Stimulated activated CD4-positive, alpha-beta T cell treated with anti-CD3 and anti-CD28 coated beads, TNF-alpha, amount 100 ng/mL, for 24 hours (primary cell): ENCODE measurements at places on chromosomes 3 and 15.

GRCh38 chr3:177516158-177517011 lies 319.1 kb upstream of the TBL1XR1 start:
- no peak for DNase-seq

GRCh38 chr3:25287291-25287884 lies 140.7 kb upstream of the RARB start:
- no peak for DNase-seq

GRCh38 chr15:29051422-29051821 lies 165.6 kb downstream of the APBA2 start:
- no peak for DNase-seq

- DNase-seq, result no peak
Measured at GRCh38 chr3:22966349-22966748, 236.8 kb upstream of the UBE2E2 start.

DNA sequence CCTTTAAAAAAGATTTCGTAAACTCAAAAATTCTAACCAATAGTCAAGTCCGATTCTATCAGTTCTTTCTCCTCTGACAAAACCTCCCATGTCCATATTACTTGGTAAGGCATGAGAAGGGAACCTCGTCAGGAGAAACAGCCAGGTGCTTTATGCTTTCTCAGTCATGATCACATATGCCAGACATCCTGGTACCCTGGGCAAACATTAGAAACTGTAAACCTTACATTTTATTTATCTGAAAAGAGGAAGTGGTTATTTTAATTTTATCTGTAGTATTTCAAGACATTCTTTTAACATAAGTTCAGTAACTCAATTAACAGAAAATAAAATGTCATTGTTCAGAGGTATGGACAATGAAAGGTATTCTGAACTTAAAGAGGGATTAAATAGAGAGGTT lies 474.8 kb upstream of the GBE1 start:
- DNase-seq, result no peak

GRCh38 chr15:85463976-85464375 lies 83.6 kb downstream of the AKAP13 start:
- DNase-seq, result no peak

DNA sequence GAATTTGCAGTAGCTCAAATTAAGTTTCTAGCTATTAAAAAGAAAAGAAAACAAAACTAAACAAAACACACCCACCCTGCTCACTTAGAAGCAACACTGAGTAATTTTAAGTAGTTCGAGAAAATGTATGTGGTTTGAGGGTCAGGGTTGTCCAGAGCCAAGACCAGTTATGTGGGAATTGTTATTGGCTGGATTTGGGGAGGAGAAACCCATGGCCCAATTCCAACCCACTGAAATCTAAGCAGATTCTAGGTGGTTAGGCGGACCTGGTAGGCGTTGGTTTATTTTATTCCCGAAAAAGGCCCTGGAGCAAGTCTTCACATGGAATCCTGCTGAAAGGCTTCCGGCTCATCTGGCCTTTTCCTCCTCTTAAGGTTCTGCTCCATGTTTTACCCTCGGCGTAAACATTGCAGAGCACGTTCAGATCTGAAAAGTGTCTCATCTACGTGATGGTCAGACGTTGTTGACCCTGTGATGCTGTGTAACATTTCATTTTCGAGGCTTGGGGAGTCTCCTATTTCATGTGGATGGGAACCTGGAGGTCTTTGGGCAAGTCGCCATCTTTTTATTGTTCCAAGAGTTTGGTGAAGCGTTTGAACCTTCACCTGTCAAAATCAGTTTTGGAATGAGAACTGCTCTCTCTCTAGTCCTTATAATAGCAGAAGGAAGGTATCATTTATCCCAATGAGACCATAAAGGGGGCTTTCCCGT lies 64.0 kb downstream of the FLNB start:
- DNase-seq, result no peak

- no peak for DNase-seq
Measured at GRCh38 chr3:14439501-14440167, 37.2 kb downstream of the SLC6A6 start.

GRCh38 chr3:11910971-11911531 lies 64.4 kb upstream of the TAMM41 start:
- no peak for DNase-seq

- no peak for DNase-seq
Measured at GRCh38 chr3:37145611-37146010, 28.8 kb downstream of the LRRFIP2 start.

DNA sequence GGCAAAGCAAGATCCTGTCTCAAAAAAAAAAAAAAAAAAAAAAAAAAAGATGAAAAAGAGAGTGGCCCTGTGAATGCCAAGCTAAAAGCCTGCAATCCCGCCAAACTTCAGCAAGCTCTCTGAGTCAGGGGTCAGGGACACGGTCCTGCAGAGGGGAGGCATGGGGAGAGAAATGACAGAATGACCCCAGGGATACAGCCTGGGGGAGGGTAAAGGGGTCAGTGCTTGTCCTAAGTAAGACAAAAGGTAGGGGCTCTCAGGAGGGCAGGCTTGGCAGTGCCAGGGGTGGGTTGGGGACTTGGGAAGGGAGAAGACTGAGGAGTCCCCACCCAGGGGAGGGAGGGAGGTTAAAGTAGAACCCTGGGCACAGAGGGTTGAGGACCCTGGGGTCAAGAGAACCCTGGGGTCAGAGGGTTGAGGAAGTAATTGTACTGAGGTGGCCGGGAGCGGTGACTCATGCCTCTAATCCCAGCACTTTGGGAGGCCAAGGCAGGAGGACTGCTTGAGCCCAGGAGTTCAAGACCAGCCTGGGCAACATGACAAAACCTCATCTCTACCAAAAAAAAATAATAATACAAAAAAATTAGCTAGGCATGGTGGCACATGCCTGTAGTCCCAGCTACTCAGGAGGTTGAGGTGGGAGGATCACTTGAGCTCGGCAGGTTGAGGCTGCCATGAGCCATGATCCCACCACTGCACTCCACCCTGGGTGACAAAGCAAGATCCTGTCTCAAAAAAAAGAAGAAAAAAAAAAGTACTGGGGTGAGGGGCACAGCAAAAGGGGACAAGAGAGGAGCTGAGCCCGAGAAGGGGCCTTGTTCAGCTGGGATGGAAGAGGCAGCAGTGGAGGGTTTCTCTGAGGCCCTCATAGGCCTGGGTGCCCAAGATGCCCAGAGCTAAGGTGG lies 5.2 kb upstream of the SEMA3B start:
- DNase-seq, result no peak

DNA sequence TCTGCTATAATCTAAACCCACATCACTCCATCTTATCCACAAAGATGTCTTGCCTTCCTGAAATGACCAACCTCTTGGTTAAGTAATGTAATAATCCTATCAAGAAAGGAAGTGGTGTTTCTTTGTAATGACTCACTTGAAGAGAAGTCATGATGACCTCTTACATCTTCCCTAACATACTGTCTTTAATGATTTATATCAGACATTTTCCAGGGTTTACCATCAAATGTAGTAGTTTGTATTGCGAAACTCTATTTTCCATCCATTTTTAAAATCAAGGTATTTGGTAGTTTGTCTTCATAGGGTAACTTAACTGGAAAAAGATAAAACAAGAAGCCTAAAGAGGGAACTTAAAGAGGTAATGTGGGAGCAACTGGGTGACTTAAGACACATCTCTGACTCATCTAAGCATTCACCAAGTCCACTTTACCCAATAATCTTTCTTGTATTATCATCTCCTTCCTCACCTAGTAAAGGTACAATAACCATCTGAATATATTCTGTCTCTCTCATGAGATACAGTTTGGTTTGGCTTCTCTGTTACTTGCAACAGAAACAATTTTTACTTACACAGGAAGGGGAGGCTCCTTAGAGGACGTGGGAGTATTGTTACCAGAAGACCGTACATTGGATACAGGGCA lies 5.7 kb upstream of the MAPK6 start:
- DNase-seq, result no peak

DNA sequence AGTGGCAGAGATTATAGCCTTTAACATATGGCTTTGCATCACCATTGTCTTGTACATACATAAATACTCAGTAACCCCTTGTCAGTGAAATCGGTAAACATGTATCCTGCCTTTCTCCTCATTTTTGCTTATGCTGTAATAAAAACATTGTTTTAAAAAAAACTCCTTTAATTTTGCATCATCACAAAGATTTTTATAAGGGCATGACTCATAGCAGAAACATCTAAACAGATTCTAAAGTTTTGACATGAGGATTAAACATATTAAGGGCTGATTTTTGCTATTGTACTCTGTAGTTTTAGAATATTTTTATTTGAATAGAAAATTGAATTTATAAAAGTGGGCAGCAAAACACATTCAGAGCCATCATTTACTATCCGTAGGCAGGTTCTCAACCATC lies 275.9 kb downstream of the ZIC4 start:
- DNase-seq, result no peak

DNA sequence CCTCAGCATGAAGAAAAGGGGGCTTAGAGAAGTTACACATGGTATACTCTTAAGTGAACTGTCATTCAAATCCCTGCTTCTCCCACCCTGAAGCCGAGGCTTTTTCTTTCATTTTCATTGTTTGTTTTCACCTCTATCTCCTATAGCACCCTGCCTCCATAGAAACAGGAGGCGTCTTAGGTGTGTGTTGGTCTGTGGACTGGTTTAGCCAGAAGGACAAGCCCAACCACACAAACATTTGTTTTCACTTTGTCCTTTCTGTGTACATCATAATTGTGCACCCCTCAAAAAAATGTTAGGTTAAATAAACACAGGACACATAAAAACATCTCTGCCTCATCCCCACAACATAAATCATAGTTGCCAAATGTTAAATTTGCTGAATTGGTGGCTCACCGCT lies 73.3 kb upstream of the UBE2E2 start:
- no peak for DNase-seq

DNA sequence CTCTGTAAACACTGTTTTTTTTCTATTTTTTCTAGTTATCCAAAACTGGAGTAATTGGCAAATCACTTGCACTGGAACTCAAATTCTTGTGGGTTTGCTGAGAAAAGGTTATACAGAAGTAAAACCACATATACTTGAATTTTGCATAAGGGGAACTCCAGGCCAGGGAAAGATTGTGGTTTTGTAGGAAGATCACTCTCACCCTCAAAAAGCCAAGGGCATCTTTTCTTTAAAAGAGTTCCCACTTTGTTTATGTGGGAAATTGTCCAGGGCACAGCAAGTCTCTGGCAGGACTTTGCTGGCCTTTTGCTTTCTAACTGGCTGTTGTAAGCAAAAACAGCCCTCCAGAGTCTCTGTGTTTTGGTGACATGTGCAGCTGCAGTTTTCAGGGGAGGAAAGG lies 340.3 kb upstream of the RBMS3 start:
- no peak for DNase-seq
